ENCODE measurements at places on chromosomes 5 and 9. TPM values are rescaled to one million over a fixed set of nuclear protein-coding genes. Genes with fewer than 3 reads are reported as not detected.

The C5orf46 gene
- polyA plus RNA-seq, result 0.98 TPM

DNA sequence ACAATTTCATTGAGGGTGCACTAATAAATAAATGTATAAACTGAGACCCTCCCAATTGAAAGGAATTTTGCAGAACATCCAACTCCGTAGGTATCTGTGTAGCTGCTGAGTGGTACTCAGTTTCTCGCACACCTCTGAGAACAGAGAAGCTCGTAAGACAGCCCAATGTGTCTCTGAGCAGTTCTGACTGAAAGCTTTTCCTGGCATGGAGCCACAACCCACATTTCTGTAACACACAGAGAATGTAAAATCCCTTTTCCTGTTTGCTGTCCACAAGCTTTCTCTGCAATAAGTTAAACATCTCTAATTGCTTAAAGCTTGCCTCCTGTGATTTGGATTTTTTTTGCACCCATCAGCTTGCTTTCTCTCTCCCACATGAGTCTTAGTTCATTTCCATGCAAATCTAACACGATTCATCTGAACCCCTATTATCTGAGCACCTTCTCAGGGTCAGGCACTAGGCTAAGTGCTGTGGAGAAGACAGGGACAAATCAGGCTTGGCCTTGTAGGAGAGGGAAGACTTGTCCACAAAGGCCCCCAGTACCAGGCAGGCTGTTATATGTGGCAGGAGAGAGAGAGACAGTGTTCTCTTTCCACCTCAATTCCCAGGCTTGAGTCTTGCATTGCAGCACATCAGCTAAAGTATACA is 44.2 kb upstream of the COL15A1 start:
- DNase-seq, result peak; percentile 91

DNA sequence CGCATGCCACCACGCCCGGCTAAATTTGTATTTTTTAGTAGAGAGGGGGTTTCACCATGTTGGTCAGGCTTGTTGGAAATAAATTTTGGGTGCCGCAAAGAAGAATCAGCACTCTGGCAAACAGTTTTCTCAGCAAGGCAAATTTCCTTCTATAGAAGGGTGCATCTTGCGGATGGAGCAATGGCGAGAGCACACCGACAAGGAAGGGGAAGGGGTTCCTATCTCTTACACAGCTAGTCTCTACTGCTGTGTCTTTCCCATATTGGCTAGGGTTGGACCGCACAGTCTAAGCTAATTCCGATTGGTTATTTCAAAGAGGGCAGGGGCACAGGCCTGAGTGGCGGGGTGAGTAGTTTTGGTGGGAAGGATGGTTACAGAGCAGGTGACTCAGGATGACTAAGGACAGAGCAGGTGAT is 707 bp downstream of the GTF3C5 start:
- no peak for DNase-seq

DNA sequence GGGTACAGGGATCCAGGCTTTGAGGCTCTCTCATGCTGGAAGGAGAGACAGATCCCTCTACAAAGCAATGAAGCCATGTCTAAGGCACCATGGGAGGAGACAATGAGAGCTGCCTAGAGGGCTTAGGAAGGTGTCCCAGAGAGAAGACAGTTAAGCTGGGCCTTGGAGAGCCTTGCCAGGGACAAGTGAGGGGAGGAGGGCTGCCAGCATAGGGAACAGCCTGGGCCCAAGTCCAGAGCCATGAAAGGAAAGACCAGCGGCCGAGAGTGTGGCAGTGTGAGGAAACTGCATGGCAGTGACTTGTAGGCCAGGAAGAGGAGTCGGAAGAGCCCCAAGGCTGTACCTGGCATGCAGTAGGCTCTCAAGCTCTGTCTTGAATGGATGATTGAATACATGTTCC is 88.5 kb downstream of the PSD2 start:
- no peak for DNase-seq

The PARP8 gene
- polyA plus RNA-seq, result 6.9 TPM
